Fibroblast of villous mesenchyme (primary cell): ENCODE measurements at places on chromosomes 3 and 15. TPM values are rescaled to one million over a fixed set of nuclear protein-coding genes. Genes with fewer than 3 reads are reported as not detected.

FAM81A gene
- total RNA-seq, result under 0.01 TPM in 2 replicates

CKMT1A gene
- total RNA-seq, result not detected in 2 replicates

TRPM1 gene
- total RNA-seq, result under 0.01 TPM in 1 of 2 replicates, not detected in the other

KCNAB1 gene
- 0.64 TPM in 1 of 2 replicates, not detected in the other for total RNA-seq

CNTN4 gene
- total RNA-seq, result 6.9 and 9.0 TPM in 2 replicates

EPHB3 gene
- 2.2 and 3.5 TPM in 2 replicates for total RNA-seq

C3orf49 gene
- not detected in 2 replicates for total RNA-seq

IGF1R gene
- 19.4 and 42.2 TPM in 2 replicates for total RNA-seq

APBA2 gene
- total RNA-seq, result 4.7 and 10.0 TPM in 2 replicates

ECE2 gene
- total RNA-seq, result not detected in 2 replicates

RPS27L gene
- total RNA-seq, result 219 and 308 TPM in 2 replicates

PATL2 gene
- 0.86 and 0.97 TPM in 2 replicates for total RNA-seq

A4GNT gene
- under 0.01 TPM in 1 of 2 replicates, not detected in the other for total RNA-seq

COL6A5 gene
- total RNA-seq, result under 0.01 TPM in 2 replicates

HRG gene
- not detected in 2 replicates for total RNA-seq

HGD gene
- total RNA-seq, result 0.32 and 0.43 TPM in 2 replicates

LEKR1 gene
- 0.86 and 0.97 TPM in 2 replicates for total RNA-seq

KATNBL1 gene
- total RNA-seq, result 53.8 and 70.4 TPM in 2 replicates

SYNPR gene
- total RNA-seq, result not detected in 2 replicates

DPPA2 gene
- total RNA-seq, result not detected in 2 replicates

ALS2CL gene
- 2.6 and 6.0 TPM in 2 replicates for total RNA-seq

ROPN1B gene
- 0.43 TPM in 1 of 2 replicates, not detected in the other for total RNA-seq

SNTN gene
- not detected in 2 replicates for total RNA-seq

ITPKA gene
- total RNA-seq, result 0.86 and 1.6 TPM in 2 replicates

P2RY13 gene
- not detected in 2 replicates for total RNA-seq

SLC22A13 gene
- 0.32 and 0.43 TPM in 2 replicates for total RNA-seq

COL8A1 gene
- 324 and 401 TPM in 2 replicates for total RNA-seq

GNAT1 gene
- total RNA-seq, result not detected in 2 replicates

GOLGA8T gene
- total RNA-seq, result under 0.01 TPM in 1 of 2 replicates, not detected in the other

PRRT3 gene
- total RNA-seq, result 3.2 and 3.5 TPM in 2 replicates

NBEAL2 gene
- 3.5 and 5.5 TPM in 2 replicates for total RNA-seq

TNIK gene
- total RNA-seq, result 5.2 and 7.7 TPM in 2 replicates

SERPINI2 gene
- total RNA-seq, result not detected in 2 replicates
